ENCODE measurements at places on chromosomes 5 and 9. TPM values are rescaled to one million over a fixed set of nuclear protein-coding genes. Genes with fewer than 3 reads are reported as not detected.
A peak's percentile ranks its signal among the peaks of the same experiment; 100 is the strongest.

ERGIC1 gene
- polyA plus RNA-seq, result 118 TPM

GBGT1 gene
- 2.8 TPM for polyA plus RNA-seq

- no peak for DNase-seq
These were observed 762 bp upstream of the TCOF1 start for GRCh38 chr5:150356575-150357294.

- DNase-seq, result no peak
These were observed 52.5 kb upstream of the ZBTB43 start for GRCh38 chr9:126752376-126752775.

DNA sequence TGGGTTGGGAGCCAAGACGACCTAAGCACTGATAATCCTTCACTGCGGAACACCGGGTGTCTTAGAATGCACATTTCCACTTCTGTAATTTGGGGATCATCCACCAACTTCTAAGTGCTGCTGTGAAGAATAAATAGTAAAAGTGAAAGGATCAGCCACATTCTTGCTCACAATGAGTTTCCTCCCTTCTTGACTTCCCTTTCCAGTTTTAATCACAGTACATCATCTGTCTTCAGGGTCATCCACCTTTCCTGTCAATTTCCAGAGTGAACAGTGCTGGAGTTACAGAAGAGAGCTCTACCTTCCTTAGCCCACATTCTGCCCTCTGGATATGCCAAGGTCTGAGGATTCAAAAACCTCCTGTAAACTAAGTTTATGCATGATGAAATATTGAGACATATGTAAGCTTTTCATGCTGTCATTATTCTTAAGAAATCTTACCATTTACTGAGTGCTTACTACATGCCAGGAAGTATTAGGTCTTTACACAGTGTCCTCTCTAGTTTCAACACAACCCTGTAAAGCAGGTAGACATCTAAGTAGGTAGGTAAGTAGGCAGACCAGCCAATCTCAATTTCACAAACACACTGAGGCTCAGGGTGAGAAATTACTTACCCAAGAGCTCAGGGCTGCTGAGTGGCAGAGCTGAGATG, 105.2 kb downstream of the CDK5RAP2 start:
- no peak for DNase-seq

GRCh38 chr5:139178935-139179334, 19.2 kb downstream of the SIL1 start:
- peak; percentile 72 for DNase-seq

- DNase-seq, result no peak
These were observed 173.8 kb downstream of the ADAMTS6 start for GRCh38 chr5:65307931-65308330.

FSTL4 gene
- 0.86 TPM for polyA plus RNA-seq

DNA sequence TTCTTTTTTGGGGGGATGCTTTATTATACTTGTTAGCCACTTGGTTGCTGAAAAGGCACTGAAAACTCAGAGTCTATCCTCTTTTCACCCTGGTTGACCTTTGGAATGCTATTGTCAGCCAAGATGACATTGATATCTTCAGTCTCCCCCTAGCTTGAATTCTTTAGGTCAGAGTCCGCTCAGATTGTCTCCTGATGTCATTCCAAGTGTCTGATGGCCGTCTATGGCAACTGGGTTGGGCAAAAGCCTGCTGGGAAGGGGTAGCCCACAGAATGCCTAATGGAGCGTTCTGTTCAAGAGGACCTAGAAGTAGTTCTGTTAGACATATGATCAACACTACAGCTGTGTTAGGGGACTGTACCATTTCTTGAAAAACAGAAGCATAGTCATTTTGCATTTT, 9.7 kb upstream of the MEF2C start:
- no peak for DNase-seq

GRCh38 chr9:136117291-136117915, 1.3 kb downstream of the TMEM250 start:
- no peak for DNase-seq

- no peak for DNase-seq
These were observed 182.1 kb upstream of the PTGER4 start for GRCh38 chr5:40497573-40497972.

DNA sequence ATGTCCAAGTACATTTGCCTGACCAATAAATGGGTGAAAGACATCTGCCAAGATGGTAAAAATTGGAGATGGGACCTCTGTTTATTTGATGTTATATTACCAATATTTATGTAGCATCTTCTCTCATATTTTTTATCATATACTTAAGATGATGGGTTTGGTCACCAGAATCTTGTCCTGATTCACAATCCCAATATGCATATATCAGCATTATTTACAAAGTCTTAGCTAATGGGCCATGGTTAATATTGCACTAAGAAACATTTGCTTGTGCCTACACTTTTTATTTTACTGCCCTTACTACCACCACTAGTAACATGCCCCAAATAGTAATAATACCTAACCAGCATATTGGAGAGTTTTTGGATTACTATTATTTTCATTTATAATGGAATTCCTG, 116.7 kb downstream of the CHSY3 start:
- no peak for DNase-seq

DNA sequence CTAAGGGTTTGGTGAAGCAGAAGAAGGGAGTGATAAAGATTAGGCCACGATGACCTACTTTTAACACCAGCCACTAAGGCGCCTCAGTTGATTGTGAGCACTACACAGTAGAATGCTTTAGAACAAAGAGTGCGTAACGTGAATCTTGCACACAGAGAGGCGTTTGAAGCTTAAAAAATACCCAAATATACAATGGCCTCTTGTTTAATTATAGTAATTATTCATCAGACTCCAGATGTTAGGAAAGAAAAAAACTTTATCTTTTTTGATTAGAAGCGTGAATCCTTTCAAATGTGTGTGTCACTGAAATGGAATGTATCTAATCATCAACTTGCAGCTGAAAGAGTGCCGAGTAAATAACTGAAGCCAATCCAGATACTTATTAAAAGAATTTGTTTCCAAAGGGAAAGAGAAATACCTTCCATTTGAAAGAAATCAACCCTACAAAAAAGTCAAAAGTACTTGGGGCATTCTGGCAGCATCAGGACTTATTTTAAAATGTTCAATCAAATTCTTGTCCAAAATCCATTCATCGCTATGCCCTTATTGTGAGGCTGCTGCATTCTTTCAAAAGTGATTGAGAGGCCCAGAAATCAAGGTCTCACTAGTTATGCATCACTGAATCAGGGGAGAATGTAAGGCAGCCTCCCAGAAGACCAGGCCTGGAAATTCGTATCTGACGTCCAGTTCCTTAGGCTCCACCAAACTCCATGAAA, 337.5 kb downstream of the ZNF608 start:
- no peak for DNase-seq

SLC46A2 gene
- 0.40 TPM for polyA plus RNA-seq

SARDH gene
- 9.4 TPM for polyA plus RNA-seq

GRCh38 chr5:107248066-107248695, 422.6 kb downstream of the EFNA5 start:
- no peak for DNase-seq

KIAA1958 gene
- 14.6 TPM for polyA plus RNA-seq

RXFP3 gene
- polyA plus RNA-seq, result not detected

DNA sequence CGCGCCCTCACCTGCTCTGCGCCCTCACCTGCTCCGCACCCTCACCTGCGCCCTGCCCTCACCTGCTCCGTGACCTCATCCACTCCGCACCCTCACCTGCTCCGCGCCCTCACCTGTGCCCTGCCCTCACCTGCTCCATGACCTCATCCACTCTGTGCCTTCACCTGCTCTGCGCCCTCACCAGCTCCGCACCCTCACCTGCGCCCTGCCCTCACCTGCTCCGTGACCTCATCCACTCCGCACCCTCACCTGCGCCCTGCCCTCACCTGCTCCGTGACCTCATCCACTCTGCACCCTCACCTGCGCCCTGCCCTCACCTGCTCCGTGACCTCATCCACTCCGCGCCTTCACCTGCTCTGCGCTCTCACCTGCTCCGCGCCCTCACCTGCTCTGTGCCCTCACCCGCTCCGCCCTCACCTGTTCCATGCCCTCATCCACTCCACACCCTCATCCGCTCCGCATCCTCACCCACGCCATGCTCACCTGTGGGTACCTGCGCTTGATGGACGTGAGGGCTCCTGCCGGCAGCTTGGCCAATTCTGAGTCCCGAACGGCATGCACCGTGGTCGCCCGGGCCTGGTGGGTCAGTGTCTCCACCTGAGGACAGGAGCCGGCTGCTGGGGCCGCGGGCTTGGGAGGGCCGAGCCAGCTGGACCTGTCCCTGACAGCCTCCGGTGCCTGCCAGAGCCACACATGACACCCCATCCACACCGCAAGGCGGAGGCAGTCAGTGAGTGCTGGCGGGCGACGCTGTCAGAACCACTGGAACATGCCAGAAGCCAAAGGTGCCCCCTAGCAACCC, 35.6 kb upstream of the NSMF start:
- DNase-seq, result no peak

SLCO4C1 gene
- polyA plus RNA-seq, result 19.2 TPM

DNA sequence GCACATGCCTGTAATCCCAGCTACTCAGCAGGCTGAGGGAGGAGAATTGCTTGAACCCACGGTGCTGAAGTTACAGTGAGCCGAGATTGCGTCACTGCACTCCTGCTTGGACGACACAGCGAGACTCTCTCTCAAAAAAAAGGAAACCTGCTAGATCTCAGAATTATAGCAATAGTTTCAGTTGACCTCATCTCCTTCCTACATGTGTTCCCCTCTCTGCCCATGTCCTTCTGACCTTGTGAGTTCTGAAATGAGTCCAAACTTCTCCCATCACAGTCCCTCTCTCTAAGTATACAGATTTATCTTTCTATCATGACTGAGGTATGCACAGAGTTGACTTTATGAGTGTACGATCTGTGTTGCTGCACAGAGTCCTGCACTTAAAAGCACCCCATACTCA, 44.6 kb upstream of the SHOC1 start:
- DNase-seq, result no peak

GRCh38 chr5:10330511-10331230, 22.8 kb upstream of the MARCHF6 start:
- DNase-seq, result no peak

DNA sequence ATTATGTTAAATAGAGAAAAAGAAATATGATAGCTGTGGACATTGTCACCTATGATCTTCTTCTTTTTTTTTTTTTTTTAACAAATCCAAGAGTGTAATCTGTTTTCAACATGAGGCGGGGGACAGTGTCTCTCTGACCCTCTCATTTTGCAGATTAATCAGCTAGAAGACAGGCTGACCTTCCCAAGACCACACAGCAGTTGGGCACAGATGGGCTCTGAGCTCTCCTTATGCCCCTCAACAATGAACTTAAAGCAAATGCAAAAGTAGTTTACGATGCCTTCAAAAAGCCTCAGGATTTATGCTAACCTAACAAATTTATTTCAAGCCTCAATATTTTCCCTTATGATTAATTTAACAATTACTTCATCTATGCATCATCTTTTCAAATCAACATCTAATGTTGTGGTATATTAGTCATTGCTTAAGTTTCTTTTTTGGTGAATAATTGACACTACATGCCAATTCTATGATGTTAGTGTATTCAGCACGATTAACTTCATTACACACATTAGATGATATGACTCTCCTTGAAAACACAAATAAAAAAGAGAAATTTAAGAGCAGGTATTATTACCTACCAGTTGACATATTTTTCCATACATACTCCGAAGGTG, 7.4 kb downstream of the NFIL3 start:
- no peak for DNase-seq

DNA sequence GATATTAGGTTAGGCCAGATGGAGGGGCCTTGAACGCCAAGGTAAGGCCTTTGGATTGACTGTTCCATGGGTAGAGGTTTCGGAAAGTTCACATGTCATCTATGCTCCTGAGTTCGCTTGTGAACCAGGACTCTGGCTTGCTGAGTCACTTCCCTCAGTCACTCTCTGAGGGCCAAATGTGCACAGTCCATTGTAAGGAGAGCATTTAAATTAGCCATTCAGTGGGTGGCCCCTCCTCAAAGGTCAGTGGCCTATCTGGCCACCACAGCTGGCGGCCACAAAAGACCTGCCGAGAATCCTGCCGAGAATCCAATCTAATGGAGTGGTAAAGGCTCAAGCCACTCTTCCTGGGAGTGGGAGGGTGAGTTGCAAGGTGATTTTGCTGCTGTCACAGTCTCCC, 58.9 kb upstream of the ARAP3 start:
- no peak for DNase-seq

- DNase-seq, result no peak
These were observed 13.1 kb downstream of the PALM2AKAP2 start for GRCh38 chr9:109792951-109793546.

GRCh38 chr9:64773491-64773931, 511.5 kb downstream of the FOXD4L5 start:
- DNase-seq, result no peak

- DNase-seq, result peak; percentile 61
These were observed 654 bp downstream of the PURA start for GRCh38 chr5:140114341-140115185.

CCL27 gene
- polyA plus RNA-seq, result 0.28 TPM

HOMER1 gene
- 24.0 TPM for polyA plus RNA-seq

BTNL8 gene
- polyA plus RNA-seq, result 0.24 TPM

TLX3 gene
- polyA plus RNA-seq, result 0.10 TPM

DCTN3 gene
- polyA plus RNA-seq, result 108 TPM

TAF1L gene
- polyA plus RNA-seq, result 0.07 TPM

DNA sequence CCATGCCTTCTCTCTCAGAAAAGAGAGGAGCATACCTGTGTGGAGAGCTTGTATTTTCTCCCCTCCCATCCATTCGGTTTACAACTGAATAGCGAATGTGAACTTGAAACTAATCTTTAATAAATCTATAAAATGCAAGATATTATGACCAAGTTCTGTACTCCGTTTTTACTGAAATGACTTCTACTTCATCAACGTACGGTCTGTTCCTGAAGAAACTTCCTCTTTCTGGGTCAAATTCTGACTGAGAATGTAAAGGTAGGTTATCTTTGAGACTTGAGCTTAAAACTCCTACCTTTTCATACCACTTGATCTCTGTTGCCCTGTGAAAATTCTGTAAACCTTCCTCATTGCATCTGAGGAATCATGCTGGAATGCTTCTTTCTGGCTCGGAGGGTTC, 4.2 kb upstream of the CTNNAL1 start:
- no peak for DNase-seq

DNA sequence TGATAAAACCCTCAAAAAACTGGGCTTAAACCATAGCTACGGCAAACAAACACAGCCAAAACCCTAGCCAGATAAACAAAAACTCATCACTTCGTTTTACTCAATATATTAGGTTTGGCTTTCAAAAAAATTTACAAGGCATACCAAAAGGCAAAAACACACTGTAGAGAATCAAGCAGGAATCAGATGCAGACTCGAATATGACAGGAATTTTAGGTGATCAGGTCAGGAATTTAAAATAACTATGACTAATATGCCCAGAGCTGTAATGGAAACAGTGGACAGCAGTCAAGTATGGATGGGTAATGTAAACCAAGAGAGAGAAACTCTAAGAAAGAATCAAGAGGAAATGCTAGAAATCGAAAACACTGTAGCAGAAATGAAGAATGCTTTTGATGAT, 26.5 kb upstream of the DOCK2 start:
- DNase-seq, result no peak

DNA sequence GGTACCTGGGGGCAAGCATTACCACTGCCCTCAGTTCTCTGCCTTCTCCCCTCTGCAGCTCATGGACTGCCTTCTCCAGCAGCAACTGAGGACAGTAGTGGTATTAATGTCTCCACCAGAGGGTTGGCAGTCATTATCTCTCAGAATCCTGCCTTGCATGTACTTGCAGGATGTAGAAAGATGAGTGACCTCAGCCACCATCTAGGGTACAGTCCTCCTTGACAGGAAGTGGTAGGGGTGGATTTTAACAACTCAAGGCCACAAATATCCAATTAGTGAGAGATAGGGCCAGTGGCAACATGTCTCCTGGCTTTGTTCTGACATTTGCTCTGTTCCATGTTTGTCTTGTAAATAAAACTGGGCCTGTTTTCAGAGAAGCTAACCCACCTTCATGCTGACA, 47.2 kb downstream of the F2R start:
- no peak for DNase-seq

- no peak for DNase-seq
These were observed 340.4 kb downstream of the SLIT3 start for GRCh38 chr5:168960497-168960896.

Data from right renal pelvis (tissue), 4 donors.